Inflammatory macrophage treated with lipopolysaccharide for 1 hour (primary cell): ENCODE measurements at places on chromosomes 1 and 21.

- peak; percentile 10 for DNase-seq
These were observed 22.1 kb upstream of the EFNA1 start for GRCh38 chr1:155105604-155106011.

- DNase-seq, result no peak
These were observed 18.8 kb downstream of the LAMB3 start for GRCh38 chr1:209633335-209633997.

- no peak for DNase-seq
These were observed 10.3 kb upstream of the SLC30A10 start for GRCh38 chr1:219938706-219939105.

DNA sequence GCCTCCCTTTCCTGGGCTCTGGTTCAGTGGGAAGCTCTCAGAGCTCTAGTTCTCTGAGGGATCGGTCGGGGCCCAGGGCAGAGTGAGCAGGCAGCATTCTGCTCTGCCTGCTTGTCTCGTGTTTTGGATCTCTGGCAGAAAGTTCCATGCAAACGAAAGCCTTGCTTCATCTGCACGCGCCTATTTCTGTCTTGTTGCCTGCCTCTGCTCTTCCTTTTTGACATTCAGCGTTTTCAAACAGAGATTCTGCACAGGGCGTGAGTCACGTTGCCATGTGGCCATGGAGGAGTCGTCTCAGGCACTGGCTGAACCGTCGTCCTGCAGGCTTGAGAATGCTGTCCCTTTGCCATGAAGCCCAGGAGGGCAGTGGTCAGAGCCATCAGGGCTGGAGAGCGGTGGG lies 20.3 kb downstream of the AJAP1 start:
- DNase-seq, result no peak

GRCh38 chr1:211200311-211200710 lies 58.9 kb upstream of the RCOR3 start:
- DNase-seq, result no peak

DNA sequence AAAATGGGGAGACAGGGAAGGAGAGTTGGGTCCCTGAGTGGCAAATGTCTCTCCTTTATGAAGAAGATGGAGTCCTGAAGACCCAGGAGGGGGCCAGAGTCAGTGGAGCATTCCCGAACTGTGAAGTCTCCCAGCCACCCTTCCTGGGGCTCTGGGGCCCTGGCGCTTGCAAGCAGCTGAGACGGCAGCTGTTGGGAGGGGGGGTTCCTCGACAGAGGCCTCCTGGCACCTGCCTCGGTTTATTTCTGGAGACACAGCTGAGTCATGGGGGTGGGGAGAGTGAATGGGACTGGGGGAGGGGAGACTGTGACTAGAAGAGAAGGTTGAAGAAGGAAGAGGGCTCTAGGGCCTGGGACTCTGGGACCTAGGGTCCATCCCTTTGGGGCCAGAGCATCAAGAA lies 14.0 kb downstream of the NES start:
- DNase-seq, result no peak
